ENCODE measurements at places on chromosomes 6 and 20. TPM values are rescaled to one million over a fixed set of nuclear protein-coding genes. Genes with fewer than 3 reads are reported as not detected.

The LGSN gene
- not detected for total RNA-seq

The ZBTB2 gene
- 24.0 TPM for total RNA-seq

GRCh38 chr6:15431762-15432483 lies 186.1 kb downstream of the JARID2 start:
- DNase-seq, result no peak
- H3K4me3 ChIP-seq, result no peak overlapping the region
- peaks cover 84% of the 10 kb centered on the region for H3K4me1 ChIP-seq
- H3K36me3 ChIP-seq, result peaks cover 41% of the 10 kb centered on the region
- H3K27me3 ChIP-seq, result no peaks in the 10 kb centered on the region

- H3K27ac ChIP-seq, result no peak overlapping the region
- no peak for DNase-seq
- no peaks in the 10 kb centered on the region for H3K36me3 ChIP-seq
- no peak overlapping the region for H3K4me3 ChIP-seq
- H3K27me3 ChIP-seq, result peaks cover 12% of the 10 kb centered on the region
These were observed 215.5 kb downstream of the ALDH8A1 start for GRCh38 chr6:134734312-134734869.

DNA sequence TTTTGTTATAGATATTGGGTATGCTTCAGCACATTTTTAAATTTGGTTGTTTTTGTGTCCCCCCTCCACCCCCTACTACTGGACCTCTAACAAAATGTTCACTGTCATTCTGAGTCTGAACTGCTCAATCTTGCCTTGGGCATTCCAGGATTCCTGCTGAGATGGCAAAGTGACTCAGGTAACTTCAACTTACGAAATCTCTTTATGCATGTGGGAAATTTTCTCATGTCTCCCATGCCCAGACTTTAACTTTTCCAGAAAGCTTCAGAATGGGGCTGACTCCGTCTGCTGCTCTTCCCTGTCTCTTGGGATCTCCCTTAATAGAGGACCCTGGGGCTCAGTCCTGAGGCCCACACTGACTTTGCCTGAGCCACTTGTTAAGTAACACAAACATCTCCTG lies 14.0 kb downstream of the CYP39A1 start:
- DNase-seq, result no peak
- H3K36me3 ChIP-seq, result no peaks in the 10 kb centered on the region
- peaks cover 5% of the 10 kb centered on the region for H3K27me3 ChIP-seq
- no peaks in the 10 kb centered on the region for H3K4me1 ChIP-seq
- no peak overlapping the region for H3K4me3 ChIP-seq

- no peak overlapping the region for H3K27ac ChIP-seq
- no peak overlapping the region for H3K4me3 ChIP-seq
- H3K4me1 ChIP-seq, result peaks cover 15% of the 10 kb centered on the region
- H3K36me3 ChIP-seq, result no peaks in the 10 kb centered on the region
These were observed 513.3 kb upstream of the NOX3 start for GRCh38 chr6:155968921-155969320.

GRCh38 chr6:116446399-116446798 lies 14.8 kb upstream of the CALHM6 start:
- DNase-seq, result no peak
- peaks cover 42% of the 10 kb centered on the region for H3K4me1 ChIP-seq
- H3K36me3 ChIP-seq, result no peaks in the 10 kb centered on the region
- no peak overlapping the region for H3K27ac ChIP-seq
- H3K27me3 ChIP-seq, result peaks cover 25% of the 10 kb centered on the region

DNA sequence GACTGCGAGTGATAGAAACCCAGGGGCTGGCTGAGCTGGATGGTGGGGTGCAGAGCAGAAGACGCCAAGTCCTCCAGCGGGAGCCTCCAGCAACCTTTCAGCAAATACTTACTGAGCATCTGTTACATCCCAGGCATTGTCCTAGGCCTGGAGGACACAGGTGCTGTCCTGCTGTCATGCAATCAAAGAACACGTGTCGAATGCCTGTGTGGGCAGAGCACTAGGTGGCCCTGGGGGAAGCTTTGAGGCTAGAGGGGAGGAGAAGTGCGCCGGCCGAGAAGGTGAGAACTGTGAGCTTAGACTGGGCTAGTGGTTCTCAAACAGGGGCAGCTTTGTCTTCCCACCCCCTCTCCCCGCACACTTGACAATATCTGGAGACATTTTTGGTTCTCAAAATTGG lies 233.6 kb downstream of the BMP7 start:
- H3K27ac ChIP-seq, result no peak overlapping the region
- no peak for DNase-seq
- H3K36me3 ChIP-seq, result no peaks in the 10 kb centered on the region
- H3K27me3 ChIP-seq, result peaks cover 2% of the 10 kb centered on the region
- H3K4me3 ChIP-seq, result no peak overlapping the region

- H3K27me3 ChIP-seq, result peaks cover 5% of the 10 kb centered on the region
- peaks cover 4% of the 10 kb centered on the region for H3K4me1 ChIP-seq
- H3K36me3 ChIP-seq, result no peaks in the 10 kb centered on the region
These were observed 220.8 kb upstream of the MARCKS start for GRCh38 chr6:113636357-113636824.

DNA sequence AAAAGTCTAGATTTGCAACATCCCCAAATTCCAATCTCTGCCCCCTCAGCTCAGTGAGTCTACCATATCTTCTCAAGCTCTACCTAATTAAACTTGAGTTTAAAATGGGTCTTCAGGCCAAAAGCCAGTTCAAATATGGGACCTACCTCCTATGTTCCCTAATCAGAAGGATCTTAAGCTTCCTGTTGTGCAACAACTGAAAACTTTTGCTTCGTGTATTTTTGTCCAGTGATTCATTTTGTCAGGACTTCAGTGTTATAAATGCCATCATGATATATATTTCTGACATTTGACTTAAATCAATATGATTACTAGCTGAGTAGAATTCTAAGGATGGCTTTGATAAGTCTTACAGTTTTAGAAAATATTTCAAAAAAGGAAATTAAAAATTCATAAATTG lies 622.6 kb upstream of the PTCHD4 start:
- H3K27ac ChIP-seq, result no peak overlapping the region
- no peak overlapping the region for H3K4me3 ChIP-seq
- H3K36me3 ChIP-seq, result no peaks in the 10 kb centered on the region
- H3K27me3 ChIP-seq, result no peaks in the 10 kb centered on the region

GRCh38 chr20:18265441-18265840 lies 22.9 kb upstream of the ZNF133 start:
- H3K27ac ChIP-seq, result no peak overlapping the region
- H3K36me3 ChIP-seq, result no peaks in the 10 kb centered on the region
- H3K4me1 ChIP-seq, result no peaks in the 10 kb centered on the region
- no peak for DNase-seq

Data from activated CD8-positive, alpha-beta T cell treated with anti-CD3 and anti-CD28 coated beads, Interleukin-2, amount 10 ng/mL, durations not matched to agents 7 days and 5 days (primary cell).